ENCODE measurements at places on chromosomes 6 and 20.
A peak's percentile ranks its signal among the peaks of the same experiment; 100 is the strongest.

GRCh38 chr6:169398342-169399105, 144.9 kb upstream of the THBS2 start:
- no peak for DNase-seq

DNA sequence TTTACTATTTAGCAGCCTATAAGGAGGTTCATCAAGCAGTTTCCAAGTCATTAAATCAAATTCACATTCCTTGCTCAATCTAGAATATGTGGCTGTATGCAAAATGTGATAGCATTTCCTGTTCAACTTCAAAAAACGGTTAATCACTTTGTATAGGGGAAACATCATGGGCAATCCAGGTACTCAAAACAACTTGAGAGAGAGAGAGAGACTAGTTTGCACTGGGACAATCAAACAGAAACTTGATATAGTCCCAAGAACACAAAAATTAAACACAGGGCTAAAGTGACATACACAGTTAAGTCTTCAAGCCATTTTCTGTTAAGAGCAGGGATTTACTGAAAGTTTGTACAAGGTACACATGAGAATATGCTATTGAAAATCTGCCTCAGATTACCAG, 7.4 kb downstream of the CPNE1 start:
- no peak for DNase-seq

DNA sequence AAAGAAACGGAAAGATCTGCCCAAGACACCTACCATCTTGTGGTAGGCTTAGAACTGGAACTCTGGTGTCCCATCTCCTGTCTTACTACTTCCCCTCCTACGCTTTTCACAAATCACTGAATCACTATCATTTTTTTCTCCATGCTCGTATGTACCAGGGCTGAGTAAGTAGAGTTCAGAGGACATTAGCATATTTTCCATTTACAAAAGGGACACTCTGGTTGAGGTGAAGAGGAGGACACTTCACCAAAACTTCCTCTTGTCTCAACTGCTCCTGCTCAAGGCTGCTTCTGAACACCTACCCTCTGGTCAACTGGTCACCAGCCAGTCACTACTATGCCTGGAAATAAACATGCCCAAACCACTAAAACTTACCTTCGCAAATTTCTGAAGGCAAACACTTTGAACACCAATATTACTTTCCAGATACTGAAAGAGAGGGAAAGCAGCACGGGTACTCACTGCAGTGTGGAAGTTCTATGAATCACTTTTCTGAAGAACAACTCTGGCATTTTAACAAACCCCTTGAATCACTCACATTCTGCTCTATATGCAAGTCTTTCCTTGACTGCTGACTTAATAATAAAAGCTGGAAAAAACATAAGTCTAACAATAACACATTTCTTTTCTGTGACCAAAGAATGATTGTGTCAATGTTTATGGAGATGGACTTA, 123.3 kb downstream of the INSM1 start:
- DNase-seq, result no peak

- no peak for DNase-seq
These were observed 141.2 kb downstream of the DHX35 start for GRCh38 chr20:39103305-39103704.

- no peak for DNase-seq
These were observed 125.6 kb downstream of the TSHZ2 start for GRCh38 chr20:53097791-53098190.

DNA sequence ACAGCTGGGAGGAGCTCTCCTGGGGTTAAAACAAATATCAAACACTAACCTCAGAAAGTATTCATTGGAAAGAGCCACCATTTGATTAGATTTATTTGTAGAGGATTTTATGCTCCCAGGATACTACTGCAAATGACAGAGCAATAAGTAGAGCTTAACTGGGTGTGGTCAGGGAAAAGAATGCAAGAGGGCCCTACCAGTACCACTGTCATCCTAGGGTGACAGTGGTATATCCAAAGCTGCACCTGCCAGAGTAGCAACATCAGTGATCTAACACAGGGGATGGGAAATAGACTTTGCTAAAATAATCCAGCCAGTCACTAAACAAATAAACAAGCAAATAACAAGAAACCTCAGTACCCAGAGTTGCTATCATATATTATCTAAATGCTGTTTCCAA, 29.7 kb downstream of the ERGIC3 start:
- DNase-seq, result no peak

GRCh38 chr20:33828326-33828844, 17.2 kb downstream of the CHMP4B start:
- DNase-seq, result no peak

- no peak for DNase-seq
These were observed 6.3 kb upstream of the LYRM2 start for GRCh38 chr6:89644864-89645263.

GRCh38 chr6:89925826-89926225, 31.6 kb downstream of the GJA10 start:
- no peak for DNase-seq

GRCh38 chr6:143620447-143620846, 57.3 kb upstream of the PHACTR2 start:
- DNase-seq, result no peak

DNA sequence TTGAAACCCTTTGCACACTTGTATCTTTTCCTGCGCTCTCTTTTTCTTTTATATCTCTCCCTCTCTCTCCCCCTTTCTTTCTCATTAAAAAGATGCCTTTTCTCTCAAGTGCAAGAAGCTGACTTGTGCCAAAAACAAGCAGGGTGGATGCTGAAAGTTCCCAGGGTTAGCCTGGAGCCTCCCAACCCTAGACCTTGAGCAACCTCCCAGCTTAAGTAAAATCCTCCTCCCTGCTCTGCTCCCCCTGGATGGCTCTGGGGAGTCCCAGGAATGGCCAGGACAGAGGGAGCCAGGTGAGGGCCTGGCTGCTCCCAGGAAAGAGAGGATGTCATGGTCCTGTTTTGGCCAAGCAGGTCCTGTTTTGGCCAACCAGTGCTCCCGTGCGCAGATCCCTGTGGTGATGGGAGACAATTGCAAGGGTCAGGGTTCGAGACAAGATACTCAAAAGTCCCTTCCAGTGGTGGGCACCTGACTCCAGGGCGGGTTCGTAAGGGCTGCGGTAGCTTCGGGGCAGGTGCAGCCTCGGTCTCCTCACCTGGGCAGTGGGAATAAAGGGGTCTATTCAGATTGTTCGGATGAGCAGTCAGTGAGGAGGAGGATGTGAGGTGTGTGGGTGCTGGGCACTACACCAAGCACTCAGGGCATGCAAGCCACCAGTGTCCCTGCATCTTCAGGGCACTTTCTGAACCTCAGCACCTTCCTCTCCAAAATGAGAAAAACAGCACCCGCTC, 49.4 kb downstream of the EYA2 start:
- DNase-seq, result no peak

- no peak for DNase-seq
These were observed 501.3 kb downstream of the CD83 start for GRCh38 chr6:14618759-14619418.

DNA sequence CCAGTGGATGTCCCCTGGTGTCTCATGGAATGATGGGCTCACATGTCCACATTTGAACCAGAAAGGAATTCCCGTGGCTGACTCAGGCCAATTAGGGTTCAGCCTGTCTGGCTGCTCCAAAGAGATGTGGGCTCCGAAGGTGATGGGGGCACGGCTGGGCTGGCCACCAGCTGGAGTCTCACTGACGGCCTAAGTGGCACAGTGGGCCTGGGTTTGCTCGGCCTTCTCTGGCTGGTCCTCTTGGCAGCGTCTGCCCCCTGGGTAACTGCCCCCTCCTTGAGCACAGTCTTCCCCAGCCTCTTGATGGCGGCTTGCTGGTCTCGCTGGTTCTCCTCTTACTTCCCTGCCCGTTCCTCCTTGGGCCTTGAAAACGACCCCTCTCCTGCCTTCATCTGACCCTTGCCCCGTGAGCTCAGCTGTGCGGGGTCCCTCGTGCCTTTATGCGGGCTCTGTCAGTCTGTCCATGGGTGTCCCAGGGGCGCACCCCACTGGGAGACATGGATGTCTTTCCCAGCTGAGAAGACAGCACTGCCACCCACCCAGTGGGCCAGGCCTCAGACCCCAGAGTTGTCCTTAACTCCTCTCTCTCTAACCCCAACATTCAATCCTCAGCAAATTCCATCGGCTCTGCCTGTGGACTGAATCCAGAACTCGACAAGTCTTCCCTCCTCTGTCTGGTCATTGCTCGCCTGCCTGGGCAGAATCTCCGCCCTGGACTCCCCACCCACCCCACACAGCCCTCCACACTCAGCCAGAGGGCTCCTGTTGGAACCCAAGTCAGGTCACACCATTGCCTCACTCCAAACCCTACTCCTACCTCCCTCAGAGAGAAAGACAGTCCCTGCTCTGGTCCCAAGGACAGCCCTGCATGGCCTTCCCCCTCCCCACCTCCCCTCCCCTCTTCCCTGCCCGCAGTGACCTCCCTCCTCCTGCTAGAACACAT, 78.7 kb downstream of the CEBPB start:
- DNase-seq, result no peak

DNA sequence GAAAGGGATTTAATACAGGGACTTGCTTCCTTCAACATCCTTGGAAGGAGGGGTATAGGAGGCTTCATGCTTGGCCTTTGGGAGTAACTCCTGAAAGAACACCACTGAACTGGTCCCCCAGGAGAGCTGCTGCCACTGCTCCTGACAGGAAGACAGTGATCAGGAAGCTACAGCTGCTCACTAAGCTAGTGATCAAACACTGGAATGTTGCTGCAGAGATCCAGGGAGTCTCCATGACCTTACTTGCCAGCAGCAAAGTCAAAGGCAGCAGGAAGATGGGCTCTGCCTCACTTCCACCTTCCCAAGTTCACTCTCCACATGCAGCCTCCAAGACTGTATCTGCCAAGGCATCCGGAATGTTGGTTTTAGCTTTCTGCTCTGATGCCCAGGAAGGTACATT, 31.8 kb downstream of the PIM1 start:
- no peak for DNase-seq

GRCh38 chr20:62487561-62488354, 12.0 kb upstream of the GATA5 start:
- DNase-seq, result no peak

GRCh38 chr6:44000164-44000842, 126.9 kb downstream of the MRPL14 start:
- no peak for DNase-seq

GRCh38 chr6:161181121-161181520, 92.7 kb downstream of the AGPAT4 start:
- DNase-seq, result no peak

DNA sequence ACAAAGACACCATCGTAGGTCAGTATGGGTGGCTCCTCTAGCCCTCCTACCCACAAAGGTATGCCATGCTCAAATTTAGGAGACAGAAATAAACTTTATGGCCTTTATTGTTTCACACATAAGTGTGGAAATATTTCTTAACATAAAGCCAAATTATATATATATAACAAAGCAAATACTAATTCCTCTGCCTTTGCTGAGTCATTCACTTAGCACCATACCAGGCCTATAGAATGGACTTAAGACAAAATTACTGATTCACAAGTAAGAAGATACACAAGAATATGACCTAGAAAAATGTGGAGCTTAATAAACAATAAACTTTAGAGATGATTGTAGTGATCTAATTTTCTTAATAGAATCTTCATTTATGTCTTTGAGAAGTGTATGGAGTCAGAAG, 5.2 kb downstream of the FRK start:
- no peak for DNase-seq

GRCh38 chr6:8738951-8739350, 303.6 kb upstream of the SLC35B3 start:
- DNase-seq, result no peak

- DNase-seq, result peak; percentile 41
These were observed 867 bp downstream of the EBF4 start for GRCh38 chr20:2693286-2694007.

- no peak for DNase-seq
These were observed 779.3 kb upstream of the CITED2 start for GRCh38 chr6:140153703-140154102.

DNA sequence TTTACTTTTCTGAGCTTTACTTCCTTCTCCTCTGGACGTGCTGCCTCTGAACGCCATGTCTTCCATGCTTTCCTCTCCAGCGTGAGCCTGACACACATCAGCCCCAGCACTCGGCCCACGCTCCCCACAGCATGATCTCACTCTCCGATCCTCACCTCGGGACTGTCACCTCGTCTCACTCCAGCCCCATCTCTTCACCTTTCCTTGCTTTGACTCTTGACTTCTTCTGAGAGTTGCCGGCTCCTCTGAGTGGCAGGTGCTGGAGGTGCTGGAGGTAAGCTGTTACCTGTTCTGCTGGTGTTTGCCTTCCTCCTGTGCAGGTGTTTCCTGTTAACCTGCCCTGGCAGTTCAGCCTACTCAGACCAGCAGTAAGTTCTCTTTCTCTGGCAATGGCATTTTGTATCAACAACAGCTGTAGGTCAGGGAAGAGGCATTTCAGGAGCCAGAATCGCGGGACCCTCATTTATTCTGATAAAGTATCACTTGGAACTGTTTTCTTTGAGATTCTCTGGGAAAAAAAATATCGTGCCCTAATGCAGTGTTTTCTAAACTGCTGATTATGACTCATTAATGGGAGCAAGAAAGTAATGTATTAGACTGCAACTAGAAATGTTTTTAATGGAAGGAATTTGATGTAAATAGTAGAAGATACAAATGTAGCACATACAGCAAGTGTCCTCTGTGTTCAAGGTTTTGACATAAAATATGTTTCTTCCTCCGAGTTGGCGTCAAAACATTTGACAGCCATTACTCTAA, 106.5 kb downstream of the ARID1B start:
- DNase-seq, result no peak

All from CD4-positive, alpha-beta memory T cell (primary cell).